ENCODE measurements at places on chromosomes 1 and 21.

DNA sequence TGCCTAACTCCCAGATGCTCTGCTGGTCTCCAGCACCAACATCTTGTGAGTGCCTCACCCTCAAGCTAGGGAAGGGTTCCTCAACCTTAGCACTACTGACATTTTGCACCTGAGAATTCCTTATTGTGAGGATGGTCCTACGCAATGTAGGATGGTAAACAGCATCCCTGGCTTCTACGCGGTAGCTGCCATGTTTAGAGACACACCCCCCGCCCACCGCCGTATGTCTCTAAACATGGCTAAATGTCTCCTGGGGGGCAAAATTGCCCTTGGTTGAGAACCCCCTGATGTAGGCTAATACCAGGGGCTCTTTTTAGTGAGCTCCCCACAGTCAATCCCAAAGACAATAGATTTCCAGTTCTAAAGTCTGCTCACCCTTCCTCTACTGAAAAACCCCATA lies 2.5 kb upstream of the MAP7D1 start:
- no peak for DNase-seq

- DNase-seq = no peak
Measured at GRCh38 chr1:17973694-17974093, 133.9 kb upstream of the IGSF21 start.

DNA sequence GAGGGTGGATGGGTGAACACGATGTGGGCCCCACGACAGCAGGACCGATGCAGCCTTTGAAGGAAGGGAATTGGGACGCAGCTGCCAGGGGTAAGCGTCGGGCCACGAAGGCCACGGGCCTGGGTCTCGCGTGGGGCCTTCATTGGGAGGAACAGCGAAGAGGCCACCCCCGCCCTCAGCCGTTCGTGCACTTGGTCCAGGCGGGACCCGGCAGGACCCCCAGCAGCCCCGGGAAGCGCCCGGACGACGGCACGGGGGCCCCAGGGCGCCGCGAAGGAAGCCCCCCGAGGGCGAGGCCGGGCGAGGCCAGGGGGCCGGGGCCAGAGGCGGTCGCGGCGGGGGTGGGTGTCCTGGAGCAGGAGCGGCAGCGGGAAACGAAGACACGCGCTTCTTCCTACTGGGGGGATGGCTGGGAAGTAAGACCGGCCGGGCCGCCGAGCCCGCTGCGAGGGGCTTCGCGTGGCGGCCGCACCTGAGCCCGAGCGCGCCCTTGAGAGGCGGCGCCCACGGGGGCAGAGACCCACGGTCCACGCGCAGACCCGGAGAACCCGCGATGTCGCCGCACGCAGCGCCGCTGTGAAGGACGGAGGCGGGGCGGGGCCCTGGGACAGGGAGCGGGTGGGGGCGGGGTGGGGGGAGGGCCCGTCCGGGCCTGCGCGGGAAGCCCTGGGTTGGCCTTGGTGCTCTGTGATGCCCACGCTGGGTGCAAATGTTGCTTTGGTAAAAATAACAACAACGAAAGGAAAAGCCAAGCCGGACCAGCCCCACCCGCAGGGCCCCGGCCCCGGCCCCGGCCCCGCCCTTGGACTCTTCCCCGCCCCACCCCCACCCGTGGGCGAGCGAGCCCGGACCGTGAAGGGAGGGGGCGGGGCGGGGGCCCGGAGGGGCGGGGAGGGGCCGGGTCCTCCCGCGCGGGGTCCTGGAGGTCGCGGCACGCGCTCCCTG lies 56.0 kb upstream of the ADARB1 start:
- no peak for DNase-seq

DNA sequence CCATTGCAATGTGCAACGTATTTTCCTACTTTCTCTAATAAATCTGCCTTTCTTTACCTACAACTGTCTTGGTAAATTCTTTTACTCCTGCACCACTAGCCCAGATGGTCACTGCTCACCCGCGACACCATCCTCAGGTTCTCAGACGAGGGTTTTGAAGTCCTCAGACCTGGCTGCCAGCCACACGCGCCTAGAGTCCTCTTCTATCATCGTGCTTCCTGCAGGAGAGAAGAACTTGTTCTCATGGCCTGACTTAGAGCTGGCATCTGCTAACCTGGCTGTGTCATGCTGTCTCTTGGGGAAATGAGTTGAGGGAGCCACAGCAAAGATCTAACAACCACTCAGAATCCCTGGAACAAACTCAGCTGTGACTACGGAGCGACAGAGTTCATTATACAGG lies 30.3 kb upstream of the PGBD5 start:
- DNase-seq = no peak

DNA sequence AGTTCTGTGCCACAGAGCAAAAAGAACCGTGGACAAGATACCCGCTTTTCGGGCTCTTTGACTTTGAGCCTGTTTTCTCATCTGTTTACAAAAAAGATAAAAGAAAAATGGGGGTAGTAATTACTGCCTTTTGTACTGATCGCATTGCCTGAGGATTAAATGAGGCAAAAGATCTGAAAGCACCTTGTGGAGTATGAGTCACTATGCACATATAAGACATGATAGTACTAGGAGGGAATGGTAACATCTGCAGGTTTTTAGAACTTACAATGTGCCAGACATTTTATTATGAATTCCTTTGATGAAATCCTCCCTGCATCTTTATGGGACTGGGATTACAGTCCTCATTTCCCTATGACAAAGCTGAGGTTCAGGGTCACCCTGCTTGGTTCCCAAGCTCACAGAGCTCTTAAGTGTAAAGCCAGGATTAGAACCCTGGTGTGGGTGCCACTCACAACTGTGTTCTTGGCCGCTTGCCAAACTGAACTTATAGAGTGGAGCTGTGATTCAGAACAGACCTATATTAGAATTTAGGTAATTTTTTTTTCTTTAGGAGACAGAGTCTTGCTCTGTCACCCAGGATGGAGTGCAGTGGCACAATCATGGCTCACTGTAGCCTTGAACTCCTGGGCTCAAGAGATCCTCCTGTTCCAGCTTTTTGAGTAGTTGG lies 1.8 kb downstream of the DISC1 start:
- peak; percentile 10 for DNase-seq

GRCh38 chr1:202149566-202149965 lies 5.0 kb upstream of the ARL8A start:
- no peak for DNase-seq

- DNase-seq = peak; percentile 44
Measured at GRCh38 chr1:226990133-226990716, 50.1 kb downstream of the COQ8A start.

GRCh38 chr1:15760520-15761211 lies 2.1 kb downstream of the FBLIM1 start:
- DNase-seq = no peak

- no peak for DNase-seq
Measured at GRCh38 chr1:100866041-100866900, 28.4 kb downstream of the EXTL2 start.

All from activated naive CD4-positive, alpha-beta T cell (primary cell).